Endothelial cell of umbilical vein (primary cell): ENCODE measurements at places on chromosomes 12 and 14. TPM values are rescaled to one million over a fixed set of nuclear protein-coding genes. Genes with fewer than 3 reads are reported as not detected.

- H3K4me1 ChIP-seq, result peaks cover 5% of the 10 kb centered on the region
- H3K4me3 ChIP-seq, result no peak overlapping the region
- no peak overlapping the region for H3K27ac ChIP-seq
- no peaks in the 10 kb centered on the region for H3K36me3 ChIP-seq
These were observed 22.9 kb upstream of the VPS37B start for GRCh38 chr12:122918827-122919226.

The FAM181A gene
- not detected in 2 replicates for polyA plus RNA-seq

GRCh38 chr14:100610511-100611217 is 23.4 kb upstream of the BEGAIN start:
- H3K27ac ChIP-seq, result no peak overlapping the region
- no peaks in the 10 kb centered on the region for H3K36me3 ChIP-seq
- no peaks in the 10 kb centered on the region for H3K27me3 ChIP-seq

The LAG3 gene
- 1.3 and 1.8 TPM in 2 replicates for polyA plus RNA-seq

The C14orf132 gene
- polyA plus RNA-seq, result 3.2 and 4.3 TPM in 2 replicates

GRCh38 chr12:93133361-93133760 is 204.3 kb upstream of the EEA1 start:
- H3K27me3 ChIP-seq, result no peaks in the 10 kb centered on the region
- no peak overlapping the region for H3K27ac ChIP-seq
- DNase-seq, result no peak
- H3K4me3 ChIP-seq, result no peak overlapping the region
- no peaks in the 10 kb centered on the region for H3K36me3 ChIP-seq
- peaks cover 32% of the 10 kb centered on the region for H3K4me1 ChIP-seq

GRCh38 chr12:25994901-25995625 is 36.6 kb downstream of the RASSF8 start:
- H3K27me3 ChIP-seq, result no peaks in the 10 kb centered on the region
- no peak overlapping the region for H3K4me3 ChIP-seq
- no peaks in the 10 kb centered on the region for H3K36me3 ChIP-seq

The SMIM41 gene
- not detected in 2 replicates for polyA plus RNA-seq

The MMP19 gene
- 1.6 and 2.0 TPM in 2 replicates for polyA plus RNA-seq

GRCh38 chr12:113185180-113186032 is at the start of the genes DDX54 and RITA1:
TSS of gene DDX54 (minus strand) at chr12:113185478. CDS start at chr12:113185451, 27 bp downstream.
TSS of gene RITA1 (plus strand) at chr12:113185721. CDS start at chr12:113186747, 1,026 bp downstream.
- H3K4me1 ChIP-seq, result peaks cover 12% of the 10 kb centered on the region
- peaks cover 3% of the 10 kb centered on the region for H3K36me3 ChIP-seq
- DNase-seq, result peak; percentile 76
- peak within 1 kb of the TSS; percentile 67 for H3K27ac ChIP-seq
- no peaks in the 10 kb centered on the region for H3K27me3 ChIP-seq

DNA sequence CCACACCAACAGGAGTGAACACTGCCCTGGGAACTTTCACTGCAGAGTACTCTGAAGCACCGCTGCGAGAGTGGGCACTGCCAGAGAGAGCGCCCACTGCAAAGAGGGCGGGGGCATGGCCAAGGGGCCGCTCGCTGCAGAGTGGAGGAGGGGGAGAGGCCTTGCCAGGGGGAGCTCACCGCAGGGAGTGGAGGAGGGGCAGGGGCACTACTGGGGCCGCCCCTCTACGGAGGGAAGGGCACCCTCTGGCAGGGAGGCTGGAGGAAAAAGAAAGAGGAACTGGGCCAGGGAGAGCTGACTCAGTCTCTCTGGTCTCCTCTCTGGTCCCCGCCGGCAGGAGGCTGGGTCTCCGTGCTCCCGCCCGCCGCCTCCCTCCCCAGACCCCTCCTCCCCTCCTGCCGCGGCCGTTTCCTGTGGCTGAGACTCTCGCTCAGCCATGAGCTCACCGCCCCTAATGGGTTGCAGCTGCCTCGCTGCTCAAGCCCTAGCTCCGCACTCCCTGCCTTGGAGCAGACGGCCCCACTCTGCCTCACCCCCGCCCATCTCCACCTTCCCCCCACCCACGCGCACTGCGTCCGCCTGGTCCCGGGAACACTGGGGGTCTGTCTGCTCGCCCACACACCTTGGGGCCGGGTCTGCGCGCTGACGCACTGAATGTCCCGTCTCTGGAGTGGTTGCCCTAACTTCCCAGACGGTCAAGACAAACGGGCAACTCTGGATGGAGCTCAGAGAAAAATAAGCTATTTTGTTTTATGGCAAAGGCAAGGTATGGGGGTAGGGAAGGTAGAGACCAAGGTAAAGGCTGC is 1.3 kb downstream of the ARHGEF40 start:
- DNase-seq, result peak; percentile 84
- peaks cover 10% of the 10 kb centered on the region for H3K4me1 ChIP-seq
- H3K36me3 ChIP-seq, result no peaks in the 10 kb centered on the region
- no peak overlapping the region for H3K4me3 ChIP-seq

DNA sequence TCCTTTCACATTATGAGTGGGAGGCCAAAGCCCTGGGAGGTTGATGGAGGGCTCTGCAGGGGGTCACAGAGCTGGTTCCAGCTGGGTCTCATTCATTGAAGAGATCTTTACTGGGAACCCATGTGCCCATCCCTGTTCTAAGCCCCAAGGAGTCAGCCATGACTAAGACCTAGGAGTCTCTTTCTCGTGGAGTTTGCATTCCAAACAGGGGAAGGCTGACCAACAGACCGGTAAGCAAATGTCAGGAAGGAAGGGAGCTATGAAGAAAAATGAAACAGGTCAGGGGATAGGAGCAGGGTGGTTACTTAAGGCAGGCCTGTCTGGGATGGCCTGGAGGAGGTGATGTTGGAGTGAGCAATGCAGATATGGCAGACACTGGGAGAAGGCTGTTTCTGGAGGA is 31.5 kb downstream of the SYNDIG1L start:
- no peak for DNase-seq
- H3K27ac ChIP-seq, result no peak overlapping the region
- H3K4me1 ChIP-seq, result no peaks in the 10 kb centered on the region
- no peaks in the 10 kb centered on the region for H3K27me3 ChIP-seq
- H3K4me3 ChIP-seq, result no peak overlapping the region
- H3K36me3 ChIP-seq, result no peaks in the 10 kb centered on the region

DNA sequence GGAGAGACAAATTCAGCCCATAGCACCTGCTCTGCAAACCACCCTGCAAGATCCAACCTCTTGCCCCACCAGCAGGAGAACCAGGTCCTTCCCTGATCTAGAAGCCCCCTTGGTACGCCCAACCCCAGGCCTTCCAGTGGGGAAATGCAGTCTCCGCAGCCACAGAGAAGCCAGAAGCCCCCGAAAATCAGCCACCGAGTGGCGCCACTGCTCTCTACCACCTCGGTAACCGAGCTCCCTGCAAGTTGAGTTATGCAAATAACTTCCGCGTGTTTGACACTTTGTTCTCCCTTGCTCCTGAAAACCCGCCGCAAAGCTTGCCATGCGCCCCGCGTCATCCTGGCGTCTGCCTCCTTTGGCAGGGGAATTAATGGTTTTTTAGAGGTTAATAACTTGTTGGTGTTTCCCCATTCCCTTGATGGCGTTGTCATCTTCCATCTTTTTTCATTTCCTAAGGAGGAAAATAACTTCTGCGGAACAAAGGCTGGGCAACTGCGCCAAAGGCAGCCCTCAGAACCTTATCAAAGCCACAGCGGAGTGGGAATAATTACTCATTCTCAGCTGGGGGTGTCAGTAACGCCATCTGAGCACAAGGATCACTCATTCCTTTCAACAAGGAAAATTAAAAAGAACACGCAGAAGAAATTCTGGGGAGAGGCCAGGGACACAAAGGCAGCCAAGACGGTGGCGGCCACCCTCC is 60.4 kb downstream of the FZD10 start:
- no peak overlapping the region for H3K27ac ChIP-seq
- no peaks in the 10 kb centered on the region for H3K27me3 ChIP-seq
- H3K4me3 ChIP-seq, result no peak overlapping the region
- no peaks in the 10 kb centered on the region for H3K36me3 ChIP-seq

DNA sequence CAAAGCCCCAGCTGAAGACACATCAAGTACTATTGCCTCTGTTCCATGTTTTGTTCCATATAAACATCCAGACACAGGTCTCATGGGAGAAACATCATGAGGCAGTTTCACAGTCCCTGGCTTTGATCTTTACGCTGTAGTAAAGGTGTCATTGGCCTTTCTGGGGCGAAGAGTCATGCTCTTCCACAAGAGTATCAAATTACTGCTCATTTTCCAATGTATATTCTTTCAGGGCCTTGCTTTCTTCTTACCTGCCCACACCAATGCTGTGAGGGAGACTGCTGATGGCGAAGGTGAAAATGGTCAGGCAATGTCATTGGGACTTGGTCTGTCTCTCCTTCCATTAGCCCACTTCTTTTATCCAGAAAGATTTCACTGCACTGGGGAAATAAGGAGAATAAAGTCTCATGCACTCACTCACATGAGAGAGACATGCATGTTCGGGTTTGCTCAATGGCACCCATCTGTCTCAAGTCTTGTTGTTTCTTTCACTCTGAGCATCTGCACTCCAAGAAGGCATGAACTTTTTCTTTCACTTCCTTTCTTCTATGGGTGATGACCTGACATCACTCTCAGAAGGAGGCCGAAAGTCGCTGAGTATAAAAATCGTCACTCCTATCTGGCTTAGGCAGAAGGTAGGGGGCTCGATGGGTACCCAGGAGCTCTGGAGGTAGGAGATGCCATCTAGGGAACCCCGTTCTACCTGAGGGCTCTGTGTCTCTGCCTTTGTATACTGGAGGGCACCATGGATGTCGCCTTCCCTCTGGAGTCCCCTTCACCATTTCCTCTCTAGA is 1.3 kb upstream of the JDP2 start:
- H3K27me3 ChIP-seq, result peaks cover 15% of the 10 kb centered on the region
- no peaks in the 10 kb centered on the region for H3K4me1 ChIP-seq
- no peak overlapping the region for H3K4me3 ChIP-seq
- H3K27ac ChIP-seq, result no peak overlapping the region
- DNase-seq, result no peak

- peaks cover 15% of the 10 kb centered on the region for H3K4me1 ChIP-seq
- DNase-seq, result no peak
These were observed 192.8 kb upstream of the AMIGO2 start for GRCh38 chr12:47272412-47273190.

The PTPN6 gene
- polyA plus RNA-seq, result 0.25 and 0.38 TPM in 2 replicates

GRCh38 chr12:125720961-125721360 is 655.7 kb downstream of the AACS start:
- no peaks in the 10 kb centered on the region for H3K36me3 ChIP-seq
- DNase-seq, result no peak
- H3K27me3 ChIP-seq, result no peaks in the 10 kb centered on the region
- H3K4me1 ChIP-seq, result no peaks in the 10 kb centered on the region
- no peak overlapping the region for H3K27ac ChIP-seq

DNA sequence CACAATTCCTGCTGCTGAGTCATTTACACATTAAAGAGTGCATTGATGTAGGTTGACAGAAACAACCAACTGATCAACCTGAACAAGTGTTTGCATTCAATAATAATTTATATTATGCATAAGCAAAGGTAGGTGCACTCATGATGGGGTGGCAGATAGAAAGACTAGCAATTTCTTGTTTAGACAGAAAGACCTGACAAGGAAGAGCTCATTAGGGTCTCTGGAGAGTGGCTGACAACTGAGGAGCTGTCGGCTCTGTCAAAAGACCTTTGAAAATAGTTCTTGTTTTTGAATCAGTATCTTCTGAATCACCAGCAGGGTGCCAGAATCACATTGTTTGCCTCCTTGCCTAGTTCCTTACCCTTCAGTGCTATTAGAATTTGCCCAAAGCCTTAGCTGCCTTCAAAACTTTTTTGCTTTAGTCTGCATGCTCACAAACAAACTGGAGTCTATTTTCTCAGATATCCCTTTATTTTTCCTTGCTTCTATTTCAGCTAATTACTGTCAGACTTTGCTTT is 234.7 kb downstream of the BTG1 start:
- no peak overlapping the region for H3K4me3 ChIP-seq
- peaks cover 12% of the 10 kb centered on the region for H3K4me1 ChIP-seq
- no peak overlapping the region for H3K27ac ChIP-seq
- H3K27me3 ChIP-seq, result no peaks in the 10 kb centered on the region
- no peaks in the 10 kb centered on the region for H3K36me3 ChIP-seq
- DNase-seq, result no peak

- peaks cover 9% of the 10 kb centered on the region for H3K4me1 ChIP-seq
- no peak overlapping the region for H3K27ac ChIP-seq
- H3K36me3 ChIP-seq, result peaks cover 2% of the 10 kb centered on the region
- no peak for DNase-seq
- H3K4me3 ChIP-seq, result peak overlapping the region; percentile 100
- no peaks in the 10 kb centered on the region for H3K27me3 ChIP-seq
These were observed 300 bp upstream of the TTC5 start for GRCh38 chr14:20306079-20306423.

GRCh38 chr12:93686572-93687356 is 9.6 kb downstream of the CRADD start:
- no peak for DNase-seq
- no peak overlapping the region for H3K4me3 ChIP-seq
- H3K27me3 ChIP-seq, result no peaks in the 10 kb centered on the region
- no peak overlapping the region for H3K27ac ChIP-seq
- no peaks in the 10 kb centered on the region for H3K4me1 ChIP-seq
- no peaks in the 10 kb centered on the region for H3K36me3 ChIP-seq

- H3K4me3 ChIP-seq, result no peak overlapping the region
- no peaks in the 10 kb centered on the region for H3K27me3 ChIP-seq
- no peaks in the 10 kb centered on the region for H3K4me1 ChIP-seq
- H3K27ac ChIP-seq, result no peak overlapping the region
These were observed 49.0 kb downstream of the MSRB3 start for GRCh38 chr12:65327207-65328076.

DNA sequence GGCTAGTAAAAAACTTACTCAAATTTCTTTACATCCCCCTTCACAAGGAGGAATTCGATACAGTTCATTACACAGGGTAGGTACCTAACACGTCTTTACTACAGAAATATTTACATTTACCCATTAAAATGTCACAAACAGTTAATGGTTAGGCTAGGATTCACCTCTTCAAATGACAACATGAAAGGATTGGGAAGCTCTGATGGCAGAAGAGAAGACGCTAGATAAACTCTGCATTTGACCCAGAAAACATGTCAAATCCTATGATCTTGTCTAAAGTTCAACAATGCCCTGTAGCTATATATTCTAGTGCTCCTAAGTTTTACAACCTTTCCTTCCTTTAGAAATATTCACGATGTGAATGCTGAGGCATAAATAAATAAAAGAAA is 64.8 kb downstream of the DENND5B start:
- H3K4me3 ChIP-seq, result no peak overlapping the region
- H3K4me1 ChIP-seq, result peaks cover 2% of the 10 kb centered on the region
- H3K27ac ChIP-seq, result no peak overlapping the region
- H3K36me3 ChIP-seq, result no peaks in the 10 kb centered on the region
- no peak for DNase-seq

DNA sequence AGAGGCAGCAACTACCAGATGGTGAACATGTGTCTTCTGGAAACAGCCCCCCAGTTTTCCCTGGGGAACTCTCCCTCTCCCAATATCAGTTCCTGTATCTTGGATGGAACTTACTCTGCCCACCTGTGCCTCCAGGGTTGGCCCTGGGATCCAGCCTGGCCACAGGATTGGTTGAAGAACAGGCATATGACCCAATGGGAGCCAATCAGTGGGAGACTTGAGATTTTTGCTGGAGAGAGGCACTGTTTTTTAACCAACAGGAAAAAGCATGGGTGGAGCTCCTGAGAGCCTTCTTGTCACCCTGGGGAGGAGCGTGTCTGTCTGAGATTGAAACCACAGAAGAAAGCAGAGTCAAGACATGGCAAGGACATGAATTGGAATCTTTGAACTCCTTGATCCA is 33.6 kb upstream of the COX6A1 start:
- no peaks in the 10 kb centered on the region for H3K4me1 ChIP-seq
- H3K27ac ChIP-seq, result no peak overlapping the region
- no peak for DNase-seq
- H3K4me3 ChIP-seq, result no peak overlapping the region
- H3K36me3 ChIP-seq, result no peaks in the 10 kb centered on the region
- H3K27me3 ChIP-seq, result peaks cover 5% of the 10 kb centered on the region

The PPP4R3A gene
- polyA plus RNA-seq, result 17.5 and 20.5 TPM in 2 replicates
